Fibroblast of skin of scalp (primary cell): ENCODE measurements at places on chromosomes 4 and X.

DNA sequence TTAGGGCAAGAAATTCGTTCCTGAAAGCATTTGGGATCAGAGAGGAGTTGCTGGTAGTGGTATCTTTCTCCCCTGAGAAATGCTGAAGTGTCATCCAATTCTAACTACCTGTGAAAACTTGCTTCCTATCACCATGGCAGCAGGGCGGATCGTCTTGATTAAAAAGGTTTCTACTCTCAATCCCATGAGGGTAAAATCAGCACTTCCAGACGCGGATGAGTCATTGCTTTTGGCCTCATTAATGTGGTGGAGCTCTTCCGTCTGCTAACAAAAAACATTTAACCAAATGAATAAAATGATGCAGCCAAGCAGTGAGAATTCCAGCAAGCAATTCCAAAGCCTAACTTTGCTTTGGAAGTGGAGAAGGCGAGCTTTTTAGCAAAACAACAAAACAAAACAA lies 325.6 kb downstream of the CAMK2D start:
- peak; percentile 91 for DNase-seq

DNA sequence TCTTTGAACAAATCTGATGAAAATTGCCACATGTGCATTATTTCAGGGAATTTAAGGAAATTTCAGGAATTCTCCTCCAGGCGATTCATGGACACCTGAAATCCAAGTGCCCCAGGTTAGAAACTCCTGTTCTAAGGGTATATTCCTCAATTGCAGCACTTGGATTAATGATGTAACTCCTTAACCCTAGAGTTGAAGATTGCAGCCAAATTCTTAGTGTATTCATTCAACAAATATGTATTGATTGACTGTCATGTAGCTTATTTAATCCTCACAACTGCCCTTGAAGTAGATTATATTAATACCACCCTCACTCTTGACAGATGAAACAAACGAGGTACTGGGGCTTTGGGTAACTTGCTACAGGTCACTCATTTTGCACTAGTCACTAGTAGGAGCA lies 11.3 kb downstream of the CETN2 start:
- peak; percentile 40 for DNase-seq

DNA sequence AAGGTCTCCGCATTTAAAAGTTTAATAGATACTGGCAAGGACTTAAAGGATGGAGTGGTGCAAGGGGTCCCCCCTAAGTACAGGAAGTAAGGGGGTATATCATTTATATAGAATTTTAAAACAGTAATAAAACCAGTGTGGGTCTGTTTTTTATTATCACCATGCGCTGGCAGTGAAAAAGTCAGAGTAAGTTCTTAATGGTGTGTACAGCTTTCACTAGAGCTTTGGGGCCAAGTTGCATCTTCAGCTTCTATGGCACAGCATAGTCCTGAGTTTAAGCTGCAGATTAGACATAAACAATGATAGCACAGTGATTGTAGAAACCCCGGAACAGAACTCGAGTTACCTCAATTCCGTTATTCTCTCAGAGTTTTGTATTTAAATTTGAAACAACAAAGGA lies 27.6 kb downstream of the RHOH start:
- DNase-seq, result no peak

DNA sequence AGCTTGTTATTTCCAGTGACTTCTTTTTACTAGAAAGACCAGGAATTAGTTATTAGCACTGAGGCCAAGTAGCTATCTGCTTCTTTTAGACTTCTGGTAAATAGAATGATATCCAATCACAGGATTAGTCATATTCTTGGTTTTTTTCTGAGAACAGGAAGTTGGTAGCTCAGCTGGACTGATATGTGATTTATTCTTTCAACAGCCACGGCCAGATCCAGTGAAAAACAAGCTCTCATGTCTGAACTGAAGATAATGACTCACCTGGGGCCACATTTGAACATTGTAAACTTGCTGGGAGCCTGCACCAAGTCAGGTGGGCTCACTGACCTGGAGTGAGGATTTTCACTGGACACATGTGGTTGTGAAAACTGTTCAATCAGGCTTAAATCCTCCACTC lies 48.6 kb downstream of the PDGFRA start:
- DNase-seq, result peak; percentile 48

GRCh38 chrX:130263016-130263415 lies 5.7 kb downstream of the ZNF280C start:
- DNase-seq, result peak; percentile 35

- no peak for DNase-seq
These were observed 287.4 kb upstream of the AGA start for GRCh38 chr4:177729681-177730080.

DNA sequence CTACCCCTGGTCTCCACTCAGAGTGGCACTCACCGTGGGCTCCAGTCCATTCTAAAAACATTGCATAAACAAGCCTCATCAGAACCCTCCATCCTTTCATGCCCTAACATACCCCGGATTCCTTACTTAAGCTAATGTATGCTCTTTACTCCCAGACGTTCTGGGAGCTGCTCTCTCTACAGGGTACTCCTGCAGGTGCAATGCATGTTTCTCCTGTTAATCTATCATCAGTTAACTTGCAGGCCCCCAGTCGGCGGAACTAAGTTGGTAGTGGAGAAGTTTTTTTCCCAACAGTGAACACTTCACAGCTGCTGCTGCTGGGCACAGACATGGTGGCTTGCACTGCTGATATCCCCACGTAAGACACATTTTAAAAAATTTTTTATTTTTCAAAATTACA lies 161.6 kb upstream of the FAT1 start:
- DNase-seq, result no peak

GRCh38 chrX:150478496-150479492 lies 89.6 kb upstream of the MTM1 start:
- no peak for DNase-seq
